NCI-H1417 treated with DMSO at 0.1 percent for 48 hours (cell line): ENCODE measurements at places on chromosomes 1 and 21.

- DNase-seq, result no peak
Measured at GRCh38 chr1:193677874-193678273, 491.5 kb upstream of the B3GALT2 start.

- no peak for DNase-seq
Measured at GRCh38 chr21:19781881-19782652, 1216.1 kb upstream of the NCAM2 start.

DNA sequence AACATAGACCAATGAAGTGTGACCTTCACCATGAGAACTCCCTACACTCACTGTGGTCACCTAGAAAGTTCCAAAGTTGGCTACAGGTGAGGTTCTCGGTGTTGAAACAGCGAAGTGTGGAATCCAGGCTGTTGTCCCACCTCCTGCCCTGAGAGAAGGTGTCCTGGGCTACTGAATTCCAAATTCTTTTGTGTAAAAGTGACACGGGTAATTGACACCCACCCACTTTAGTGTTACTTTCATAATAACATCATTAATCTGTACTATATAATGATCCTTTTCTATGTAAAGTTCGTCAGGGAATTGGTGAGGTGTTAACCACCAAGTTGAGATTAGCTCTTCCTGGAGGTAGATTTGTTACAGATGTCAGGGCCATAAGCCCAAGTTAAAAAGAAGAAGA is 690.7 kb downstream of the RWDD3 start:
- no peak for DNase-seq

DNA sequence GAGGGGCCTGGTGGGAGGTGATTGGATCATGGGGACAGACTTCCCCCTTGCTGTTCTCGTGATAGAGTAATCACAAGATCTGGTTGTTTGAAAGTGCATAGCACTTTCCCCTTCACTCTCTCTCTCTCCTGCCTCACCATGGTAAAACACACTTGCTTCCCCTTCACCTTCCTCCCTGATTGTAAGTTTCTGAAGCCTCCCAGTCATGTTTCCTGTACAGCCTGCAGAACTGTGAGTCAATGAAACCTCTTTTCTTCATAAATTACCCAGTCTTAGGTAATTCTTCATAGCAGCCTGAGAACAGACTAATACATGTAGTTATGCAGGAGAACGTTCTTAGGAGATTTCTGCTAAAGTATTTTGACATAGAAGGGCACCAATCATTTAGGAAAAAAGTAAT is 59.9 kb upstream of the FBXO28 start:
- DNase-seq, result no peak

DNA sequence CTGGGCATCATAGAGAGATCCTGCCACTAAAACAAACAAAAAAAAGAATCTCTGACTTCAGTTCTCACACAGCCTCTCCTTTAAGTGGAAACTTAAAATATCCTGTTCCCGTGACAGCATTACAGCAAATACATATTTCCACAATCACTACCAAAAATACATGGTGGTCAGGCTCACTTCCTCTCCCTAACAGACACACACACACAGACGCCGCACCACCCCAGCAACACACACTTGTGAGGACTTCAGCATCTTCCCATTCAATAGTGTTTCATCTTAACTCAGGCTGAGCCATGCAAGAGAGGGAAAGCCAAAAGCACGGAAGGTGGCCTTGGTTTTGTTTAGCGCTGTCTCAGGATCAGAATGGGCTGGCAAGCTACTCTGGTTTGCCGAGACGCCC is 21.9 kb downstream of the KIAA1614 start:
- DNase-seq, result no peak

GRCh38 chr1:52569449-52570210 is 16.7 kb upstream of the TUT4 start:
- no peak for DNase-seq

- DNase-seq, result no peak
Measured at GRCh38 chr1:180188091-180188506, 33.4 kb downstream of the QSOX1 start.

GRCh38 chr1:213247038-213247437 is 196.0 kb downstream of the RPS6KC1 start:
- DNase-seq, result no peak
